ENCODE measurements at places on chromosomes 5 and 9.

- no peak for DNase-seq
Measured at GRCh38 chr9:20538956-20539355, 83.3 kb downstream of the MLLT3 start.

DNA sequence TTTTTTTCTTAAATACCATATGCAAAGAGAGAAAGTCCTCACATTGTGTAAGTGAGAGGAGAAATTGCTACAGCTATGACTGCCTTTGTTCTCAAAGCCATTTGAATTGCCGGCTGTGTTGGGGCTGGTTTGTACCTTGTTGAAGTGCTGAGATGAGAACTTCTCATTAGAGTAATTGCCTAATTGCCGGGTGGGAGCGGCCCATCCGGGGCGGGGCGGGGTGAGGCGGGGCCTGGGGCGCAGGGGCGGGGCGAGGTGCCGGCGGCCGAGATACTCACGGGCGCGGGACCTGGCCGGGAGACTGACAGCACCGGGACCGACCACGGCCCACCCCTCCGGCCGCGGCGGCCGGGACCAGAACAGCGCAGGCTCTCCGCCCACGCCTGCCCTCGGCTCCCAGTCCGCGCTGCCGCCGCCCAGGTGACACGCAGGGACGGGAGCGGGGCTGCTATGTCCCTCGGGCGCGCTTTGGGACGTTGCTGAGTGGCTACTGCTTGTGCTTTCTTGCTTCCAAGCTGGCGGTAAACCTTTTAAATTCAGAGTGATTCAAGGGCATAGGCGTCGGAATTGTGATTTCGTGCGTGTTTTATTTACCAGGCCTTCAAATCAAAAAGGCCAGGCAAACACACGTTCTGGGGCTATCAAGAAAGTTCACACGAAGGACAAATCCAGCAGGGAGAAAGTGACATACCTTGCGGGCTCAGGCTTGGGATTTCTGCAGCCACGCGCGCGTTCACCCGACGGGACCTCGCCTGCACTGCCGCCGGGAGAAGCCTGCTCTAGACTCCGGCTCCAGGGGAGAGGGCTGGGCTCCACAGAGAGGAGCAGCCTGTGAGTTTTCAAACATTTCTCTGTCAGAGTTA, 269.1 kb downstream of the FANCC start:
- DNase-seq: no peak

DNA sequence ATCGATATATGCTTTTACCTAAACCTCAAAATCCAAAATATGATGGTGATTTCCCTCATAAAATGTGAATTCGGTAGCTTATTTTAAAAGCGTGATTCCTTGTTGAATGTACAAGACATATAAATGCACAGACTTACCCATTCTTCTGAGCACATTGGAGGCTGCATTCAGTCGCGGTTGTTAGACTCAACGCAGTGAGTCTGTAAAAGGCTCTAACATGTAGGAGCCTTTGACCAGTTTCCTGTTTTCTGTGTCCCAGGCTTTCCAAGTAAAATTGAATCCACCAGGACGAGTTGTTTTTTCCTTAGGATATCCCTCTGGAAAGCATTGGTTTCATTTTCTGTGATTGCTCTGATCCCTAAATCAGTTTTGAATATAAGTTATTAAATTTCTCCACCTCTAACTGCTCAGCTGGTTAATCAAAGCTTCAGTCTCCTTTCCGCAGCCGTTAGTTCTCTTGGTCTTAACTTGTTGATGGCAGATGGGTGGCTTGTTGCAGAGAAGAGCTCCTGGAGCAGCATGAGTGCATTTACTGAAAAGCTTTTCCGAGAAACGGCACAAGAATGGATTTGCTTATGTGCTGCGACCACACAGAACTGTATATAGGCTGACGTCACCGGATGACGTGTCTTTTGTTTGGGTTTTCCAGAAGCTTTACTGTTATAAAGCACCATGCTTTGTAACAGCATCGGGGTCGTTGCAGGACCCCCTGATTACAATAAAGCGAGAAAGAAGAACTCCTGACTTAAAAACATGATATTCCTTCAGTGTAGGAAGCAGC, at the start of gene LRRTM2:
TSS of gene LRRTM2 (minus strand) at position 565 of the 781 bp plus-strand sequence. CDS start at position 141, 424 bp downstream.
- DNase-seq: no peak

DNA sequence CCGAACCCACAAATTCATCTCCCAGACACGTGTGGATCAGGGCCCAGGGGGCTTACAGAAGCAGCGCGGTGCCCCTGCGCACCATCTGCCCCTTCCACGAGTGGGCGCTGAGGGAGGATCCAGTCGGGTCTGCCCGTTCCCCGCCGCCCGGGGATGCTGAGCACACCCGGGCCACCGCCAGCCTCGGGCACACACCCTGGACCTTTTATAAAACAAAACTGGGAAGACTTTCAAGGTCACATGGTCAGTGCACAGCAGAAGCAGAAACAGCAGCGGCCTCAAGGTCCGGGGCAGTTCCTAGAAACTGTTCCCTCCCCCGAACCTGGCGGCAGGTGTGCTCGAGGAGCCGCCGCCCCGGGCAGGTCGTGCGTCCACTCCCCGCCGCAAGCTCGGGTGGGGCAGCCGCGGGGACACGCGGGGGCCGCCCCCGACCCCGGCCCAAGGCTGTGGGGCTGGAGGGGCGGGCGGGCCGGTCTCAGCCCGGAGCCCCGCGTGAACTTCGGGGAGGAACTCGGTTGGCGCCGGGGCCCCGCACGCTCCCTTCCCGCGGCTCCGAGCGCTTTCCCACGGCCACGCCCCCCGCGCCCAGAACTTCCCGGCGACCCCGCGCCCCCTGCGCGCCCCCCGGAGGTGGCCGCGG, 633 bp upstream of the PPP1R26 start:
- no peak for DNase-seq

DNA sequence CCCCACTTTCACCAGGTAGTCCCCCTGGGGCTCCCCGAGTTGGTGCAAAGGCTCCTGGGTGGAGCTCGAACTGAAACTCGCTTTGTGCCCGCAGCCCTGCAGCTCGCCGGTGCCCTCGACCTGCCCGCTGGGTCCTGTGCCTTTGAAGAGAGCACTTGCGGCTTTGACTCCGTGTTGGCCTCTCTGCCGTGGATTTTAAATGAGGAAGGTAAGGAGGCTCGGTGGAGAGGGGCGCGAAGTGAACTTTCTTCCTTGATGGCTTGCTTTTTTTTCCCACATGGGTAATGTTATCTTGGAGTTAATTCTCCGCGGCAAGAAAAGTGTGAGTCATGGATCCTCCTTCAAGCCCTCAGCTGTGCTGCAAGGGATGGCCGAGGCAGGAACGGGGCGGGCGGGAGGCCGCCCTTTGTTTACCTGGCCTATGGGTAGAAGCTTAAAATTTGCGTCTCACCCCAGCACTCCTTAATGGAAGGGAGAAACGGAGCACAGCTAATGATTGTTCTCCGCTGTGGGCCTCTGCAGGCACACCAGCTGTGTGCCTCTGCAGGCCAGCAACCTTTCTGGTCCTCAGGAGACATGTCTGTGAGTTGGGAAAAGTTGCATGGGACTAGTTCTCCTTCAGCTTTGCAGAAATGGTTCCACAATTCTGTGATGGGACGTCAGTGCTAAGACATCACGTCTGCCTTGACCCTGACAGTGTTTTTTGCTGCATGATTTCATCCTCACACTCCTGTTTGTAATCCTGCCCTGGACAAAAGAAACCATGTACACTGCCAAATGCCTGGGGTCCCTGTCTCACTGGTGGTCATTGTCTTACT, 1.1 kb downstream of the MAMDC2 start:
- no peak for DNase-seq

- no peak for DNase-seq
Measured at GRCh38 chr5:67510204-67510603, 313.6 kb upstream of the CD180 start.

GRCh38 chr5:109935833-109936490, 246.2 kb downstream of the MAN2A1 start:
- peak; percentile 9 for DNase-seq

- peak; percentile 70 for DNase-seq
Measured at GRCh38 chr9:83154087-83154736, 91.3 kb upstream of the RASEF start.

GRCh38 chr5:140221697-140222223, 46.8 kb downstream of the CYSTM1 start:
- no peak for DNase-seq

DNA sequence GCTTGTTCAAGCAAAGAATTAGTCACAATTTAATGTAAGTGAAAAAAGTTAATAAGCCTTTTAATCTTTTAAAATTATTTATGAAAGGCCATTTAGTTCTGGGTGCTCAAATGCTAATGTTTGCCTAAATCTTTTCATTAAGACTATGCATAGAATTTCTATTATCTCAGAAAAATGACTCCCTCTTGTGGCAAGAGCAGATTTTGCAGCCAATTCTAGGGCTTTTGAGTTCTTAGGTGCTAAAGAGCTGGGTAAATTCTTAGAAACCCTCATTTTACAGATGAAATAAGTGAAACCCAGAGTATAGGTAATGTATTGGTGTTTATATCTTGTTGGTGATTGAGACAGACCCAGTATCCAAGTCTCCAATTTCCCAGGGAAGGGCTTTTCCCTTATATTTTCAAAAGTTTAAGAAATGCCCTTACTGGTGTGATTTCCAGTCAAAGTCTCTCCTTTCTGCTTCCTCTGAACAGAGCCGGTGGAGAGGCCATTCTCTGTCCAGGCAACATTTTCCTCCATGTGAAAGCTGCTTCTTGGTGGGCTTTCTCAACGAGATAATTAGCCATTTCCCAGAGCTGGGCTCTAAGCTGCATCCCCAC, 24.1 kb upstream of the PCSK5 start:
- no peak for DNase-seq

DNA sequence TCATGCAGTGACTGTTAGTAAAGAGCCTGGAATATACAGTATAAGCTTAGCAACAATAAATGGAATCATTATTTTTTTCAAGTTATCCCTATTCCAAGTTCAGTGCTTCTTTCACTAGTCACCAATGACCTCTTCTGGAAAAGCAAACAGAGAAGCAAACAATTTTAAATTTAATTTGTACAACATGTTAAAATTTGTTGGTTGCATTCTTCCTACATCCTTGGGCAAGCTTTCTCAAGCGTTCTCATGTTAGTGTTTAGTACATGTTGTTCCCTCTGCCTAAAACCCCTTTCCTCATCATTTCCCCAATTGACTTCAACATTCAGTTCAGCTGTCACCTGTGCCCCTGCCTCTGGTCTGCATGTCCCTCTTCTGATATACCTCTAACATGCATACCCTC, 123.4 kb downstream of the SEC61B start:
- no peak for DNase-seq

DNA sequence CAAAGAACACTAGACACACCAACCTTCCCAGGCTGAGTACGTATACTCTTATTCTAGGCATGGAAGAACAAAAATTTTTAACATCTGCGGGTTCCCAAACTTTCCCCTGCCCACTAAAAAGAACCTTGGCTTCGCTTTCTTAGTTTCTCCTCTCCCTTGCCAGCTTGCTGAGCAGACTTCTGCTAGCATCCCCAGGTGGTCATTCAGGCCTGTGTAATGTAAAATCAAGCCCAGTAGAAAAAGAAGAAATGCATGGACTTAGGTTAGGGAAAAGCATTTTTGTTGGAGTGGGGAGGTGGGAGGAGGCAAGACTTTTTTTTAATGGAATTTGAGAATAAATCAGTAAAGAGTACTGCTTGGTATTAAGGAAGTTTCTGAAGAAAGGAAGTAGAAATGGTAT, 331.0 kb upstream of the TLE4 start:
- DNase-seq: no peak

Measured in epithelial cell of proximal tubule (primary cell).